NCI-H2227 treated with DMSO at 0.1 percent for 48 hours (cell line): ENCODE measurements at places on chromosomes 1 and 21.

DNA sequence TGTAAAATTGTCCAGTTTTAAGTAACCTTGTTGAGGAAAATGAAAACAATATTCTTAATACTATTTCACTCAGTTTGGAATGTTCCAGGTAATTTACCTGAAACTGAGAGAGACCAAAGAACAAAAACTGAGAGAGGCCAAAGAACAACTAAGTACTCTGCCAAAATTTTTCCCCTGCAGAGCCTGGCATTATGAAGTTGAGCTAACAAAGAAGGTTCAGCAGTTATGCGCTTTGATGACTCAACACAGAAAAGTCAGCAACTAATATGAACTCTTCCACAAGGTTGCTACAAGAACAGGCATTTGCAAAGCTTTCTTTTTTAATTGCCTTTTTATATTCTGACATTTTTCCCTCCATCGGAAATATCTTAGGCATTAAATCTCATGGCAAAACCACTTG lies 270.9 kb downstream of the CHRM3 start:
- DNase-seq = no peak

GRCh38 chr21:18840239-18840638 lies 436.7 kb upstream of the TMPRSS15 start:
- DNase-seq = no peak

GRCh38 chr1:30052178-30052577 lies 671.2 kb downstream of the MATN1 start:
- no peak for DNase-seq

- DNase-seq = no peak
Observed at GRCh38 chr1:19398309-19398760, 86.2 kb downstream of the SLC66A1 start.

DNA sequence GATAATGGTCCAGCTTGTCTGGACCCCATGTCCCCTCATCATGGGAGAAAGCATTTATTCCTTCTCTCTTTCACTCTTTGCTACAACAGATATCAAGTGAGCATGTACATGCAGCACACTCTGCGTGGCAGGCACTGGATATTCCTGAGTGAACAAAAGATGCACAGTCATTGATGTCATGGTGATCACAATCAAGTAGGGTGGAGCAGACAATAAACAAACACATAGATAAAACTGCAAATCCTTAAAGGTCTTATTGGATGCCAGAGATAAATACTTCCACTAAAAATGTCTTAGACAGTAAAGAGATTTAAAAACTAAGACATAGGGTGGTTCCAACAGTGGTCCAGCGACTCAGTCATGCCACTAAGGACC lies 178.0 kb downstream of the ZC3H11B start:
- no peak for DNase-seq

DNA sequence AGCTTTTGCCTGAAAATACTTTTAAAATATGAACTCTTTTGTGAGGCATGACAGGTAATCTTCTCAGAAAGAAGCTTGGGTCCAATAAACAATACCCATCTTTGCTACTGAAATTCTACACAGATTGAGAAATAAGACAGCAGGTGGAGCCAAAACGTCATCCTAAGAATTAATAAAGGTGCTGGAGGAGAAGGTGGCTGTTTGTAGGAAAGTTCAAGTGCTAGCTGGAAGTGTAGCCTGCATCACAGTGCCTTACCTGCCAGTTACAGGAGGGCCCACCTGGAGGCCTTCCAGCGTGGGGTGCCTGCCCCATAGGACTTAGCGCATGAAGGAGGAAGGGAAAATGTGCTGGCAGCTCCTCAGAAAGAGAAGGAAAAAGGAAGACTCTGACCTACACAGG lies 93.7 kb downstream of the TTC3 start:
- peak; percentile 6 for DNase-seq

DNA sequence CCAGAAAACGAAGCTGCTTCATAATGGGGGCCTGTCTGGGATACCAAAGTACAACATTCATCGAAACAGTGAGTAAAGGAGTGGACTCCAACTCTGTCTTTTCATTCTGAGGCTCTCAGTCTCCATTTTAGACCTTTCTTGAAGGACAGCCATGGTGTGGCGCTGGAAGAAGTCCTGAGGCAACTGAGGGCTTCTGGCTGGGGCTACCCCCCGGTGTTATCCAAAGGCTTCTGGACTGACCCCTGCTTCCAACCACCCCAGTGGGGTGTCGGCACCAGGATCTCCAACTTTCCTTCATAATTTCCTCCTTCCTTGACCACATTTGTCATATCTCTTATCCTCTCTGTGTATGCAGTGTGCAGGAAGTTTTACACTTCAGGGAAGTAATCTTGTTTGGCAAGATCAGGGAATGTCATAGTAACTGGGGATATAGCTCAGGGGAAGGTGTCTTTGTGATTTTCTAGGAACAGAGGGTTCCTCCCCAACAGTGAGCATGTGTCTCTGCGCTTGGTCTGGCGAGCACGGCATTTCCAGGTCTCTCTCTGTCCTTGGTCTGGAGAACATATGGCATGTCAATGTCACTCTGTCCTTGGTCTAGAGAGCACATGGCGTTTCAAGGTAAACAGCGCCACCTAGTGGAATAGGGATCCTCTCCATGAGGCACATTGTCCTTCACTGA lies 19.4 kb upstream of the BSDC1 start:
- no peak for DNase-seq

DNA sequence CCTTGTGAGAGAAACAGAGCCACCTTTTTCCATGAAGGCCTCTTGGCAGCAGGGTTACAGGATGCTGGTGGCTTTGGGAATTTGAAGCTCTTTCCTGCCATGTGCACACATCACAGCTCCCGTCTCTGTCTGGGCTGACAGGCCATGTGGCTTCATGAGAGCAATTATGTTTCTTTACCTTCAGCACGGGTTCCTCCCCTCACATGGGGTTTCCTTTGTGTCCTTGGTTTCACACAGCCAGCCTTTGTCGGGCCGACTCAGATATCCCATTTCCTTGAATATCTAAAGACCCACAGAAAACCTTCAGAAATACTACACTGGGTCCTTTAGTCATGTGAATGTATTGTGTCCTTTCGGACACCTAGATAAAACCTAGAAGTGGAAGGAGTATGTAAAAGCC lies 7.1 kb downstream of the CLIC6 start:
- DNase-seq = no peak

DNA sequence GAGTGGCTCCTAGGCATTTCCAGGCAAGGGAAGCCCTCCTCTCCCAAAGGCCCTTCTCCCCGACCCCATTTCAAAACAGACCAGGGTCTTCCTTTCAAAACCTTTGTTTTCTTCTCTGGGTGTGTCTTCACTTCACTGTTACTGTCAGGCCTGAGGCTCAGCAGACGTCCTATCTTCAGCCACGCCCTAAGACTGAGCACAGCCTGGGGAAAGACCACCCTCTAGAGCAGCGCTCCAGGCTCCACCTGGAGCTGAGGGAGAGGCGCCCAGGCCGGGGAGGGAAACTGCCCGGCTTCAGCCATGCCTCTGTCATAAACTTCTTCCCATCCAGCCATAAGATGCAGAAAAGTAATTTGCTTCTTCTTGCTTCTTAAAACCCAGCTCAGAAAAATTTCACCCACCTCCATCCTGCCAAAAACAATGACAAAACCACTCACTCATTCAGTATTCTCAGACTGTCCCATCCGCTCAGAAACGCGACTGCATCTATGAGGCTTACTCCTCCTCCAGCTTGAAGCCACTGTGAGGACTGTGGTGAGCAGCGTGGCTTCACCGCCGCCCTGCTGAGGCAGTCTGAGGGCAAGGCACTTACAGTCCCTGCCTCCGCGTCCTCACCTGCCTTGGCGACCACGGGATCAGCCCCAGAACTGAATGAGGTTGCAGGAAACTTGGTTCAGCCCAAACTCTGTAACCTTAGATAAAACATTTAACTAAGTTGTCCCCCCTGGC lies 36.1 kb downstream of the VN1R5 start:
- no peak for DNase-seq

GRCh38 chr1:49408346-49408745 lies 615.4 kb downstream of the AGBL4 start:
- no peak for DNase-seq

- no peak for DNase-seq
Observed at GRCh38 chr1:202288177-202288576, 53.6 kb downstream of the UBE2T start.

GRCh38 chr21:27715131-27715530 lies 748.2 kb upstream of the ADAMTS5 start:
- no peak for DNase-seq

GRCh38 chr1:34779962-34780361 lies 1.1 kb upstream of the GJB3 start:
- no peak for DNase-seq

- DNase-seq = no peak
Observed at GRCh38 chr1:114854693-114855320, at the start of gene SYCP1. Gene SYCP1, plus strand, starts transcription at chr1:114854863. Its CDS starts 602 bp downstream, at chr1:114855465.

DNA sequence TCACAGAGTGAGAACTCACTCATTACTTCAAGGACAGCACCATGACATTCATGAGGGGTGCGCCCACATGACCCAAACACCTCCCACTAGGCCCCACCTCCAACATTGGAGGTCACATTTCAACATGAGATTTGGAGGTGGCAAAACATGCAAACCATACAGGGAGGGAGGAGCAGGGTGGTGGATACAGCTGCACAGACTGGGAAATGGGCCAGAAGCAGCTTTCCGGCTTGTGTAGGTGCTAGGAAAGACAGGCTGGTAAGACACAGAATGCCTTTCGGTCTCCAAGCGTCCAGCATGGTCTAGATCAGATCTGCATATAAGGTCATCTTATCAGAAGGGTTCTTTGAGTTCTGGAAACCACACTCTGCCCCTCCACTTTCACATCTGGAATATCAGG lies 35.1 kb upstream of the TINAGL1 start:
- DNase-seq = no peak

GRCh38 chr1:53847980-53848379 lies 9.9 kb upstream of the NDC1 start:
- no peak for DNase-seq

GRCh38 chr1:150957666-150958065 lies 17.0 kb downstream of the CERS2 start:
- no peak for DNase-seq

- no peak for DNase-seq
Observed at GRCh38 chr1:152348447-152348846, 11.4 kb downstream of the FLG2 start.

- no peak for DNase-seq
Observed at GRCh38 chr1:8473891-8474300, 156.0 kb downstream of the SLC45A1 start.

DNA sequence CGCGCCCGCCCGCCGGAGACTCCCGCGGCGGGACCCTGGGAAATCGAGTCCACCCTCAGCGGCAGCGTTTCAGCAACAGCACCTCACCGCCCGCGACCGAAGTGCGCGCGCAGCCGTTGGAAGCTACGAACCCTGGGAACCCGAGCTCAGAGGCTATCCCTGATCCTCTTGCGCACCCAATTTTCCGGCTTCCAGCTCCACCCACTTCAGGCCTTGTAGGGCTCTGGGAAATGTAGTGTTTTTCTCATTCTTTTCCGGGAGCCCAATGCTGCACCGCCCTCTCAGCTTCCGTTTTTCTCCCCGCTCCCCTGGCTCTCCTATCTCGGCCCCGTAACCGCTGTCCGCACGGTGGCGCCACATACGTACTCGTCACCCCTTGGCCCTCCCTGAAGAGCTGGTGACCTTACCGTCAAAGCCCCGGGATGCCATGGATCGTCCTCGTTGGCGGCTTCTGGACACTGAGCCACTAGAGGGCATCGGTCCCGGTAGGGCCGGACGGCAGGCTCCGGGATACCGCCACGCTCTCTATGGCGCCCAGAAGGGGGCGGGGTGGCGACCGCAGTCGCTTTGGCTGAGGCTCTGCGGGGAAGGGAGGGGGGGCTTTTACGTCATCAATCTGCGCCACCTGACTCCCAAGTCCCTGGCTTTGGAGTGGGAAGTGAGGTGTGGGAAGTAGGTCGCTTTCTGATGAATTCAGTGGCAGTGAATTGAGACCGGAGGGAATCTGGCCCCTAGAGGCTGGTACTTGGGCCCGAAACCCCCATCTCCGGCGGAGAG lies at the start of the genes ODR4 and TPR:
ODR4 (plus strand) TSS at position 687 of the 777 bp plus-strand sequence. CDS start 3,948 bp downstream, outside the sequence.
TPR (minus strand) TSS at position 102 of the 777 bp plus-strand sequence. CDS start 225 bp downstream, outside the sequence.
- peak; percentile 99 for DNase-seq

DNA sequence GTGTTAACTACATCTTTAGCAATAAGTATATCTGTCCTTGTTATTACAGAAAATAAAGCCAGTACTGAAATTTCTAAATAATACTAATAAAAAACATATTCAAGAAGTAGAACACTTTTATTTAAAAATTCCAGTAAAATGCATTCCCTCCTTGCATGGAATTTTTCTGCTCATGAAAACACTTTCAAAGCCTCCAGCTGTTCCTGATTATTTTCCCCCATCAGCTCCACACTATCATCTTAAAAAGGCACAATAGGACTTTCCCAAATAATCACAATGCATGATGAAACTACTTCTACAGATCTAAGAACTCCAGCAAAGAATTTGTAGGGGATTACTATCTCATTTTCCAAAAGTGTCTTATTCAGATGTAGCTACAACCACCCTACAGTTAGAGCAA lies 162.6 kb upstream of the USP25 start:
- no peak for DNase-seq

DNA sequence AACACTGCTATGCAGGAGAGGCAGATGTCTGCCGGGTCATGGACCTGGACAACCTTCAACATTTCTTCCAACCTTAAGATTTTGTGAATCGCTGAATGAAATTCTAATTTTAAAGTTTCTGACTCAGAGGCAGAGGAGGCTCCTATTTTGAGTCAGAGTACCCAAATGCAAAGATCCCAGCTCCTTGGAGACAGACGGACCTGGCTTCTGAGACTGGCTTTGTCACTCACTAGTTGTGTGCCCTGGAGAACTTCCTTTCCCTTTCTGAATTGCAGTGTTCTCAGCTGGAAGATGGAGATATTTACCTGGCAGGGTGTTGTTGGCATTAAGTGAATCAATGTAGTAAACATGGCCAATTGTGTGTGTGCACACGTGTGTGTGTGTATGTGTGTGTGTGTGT lies 51.9 kb downstream of the IER5 start:
- DNase-seq = no peak

DNA sequence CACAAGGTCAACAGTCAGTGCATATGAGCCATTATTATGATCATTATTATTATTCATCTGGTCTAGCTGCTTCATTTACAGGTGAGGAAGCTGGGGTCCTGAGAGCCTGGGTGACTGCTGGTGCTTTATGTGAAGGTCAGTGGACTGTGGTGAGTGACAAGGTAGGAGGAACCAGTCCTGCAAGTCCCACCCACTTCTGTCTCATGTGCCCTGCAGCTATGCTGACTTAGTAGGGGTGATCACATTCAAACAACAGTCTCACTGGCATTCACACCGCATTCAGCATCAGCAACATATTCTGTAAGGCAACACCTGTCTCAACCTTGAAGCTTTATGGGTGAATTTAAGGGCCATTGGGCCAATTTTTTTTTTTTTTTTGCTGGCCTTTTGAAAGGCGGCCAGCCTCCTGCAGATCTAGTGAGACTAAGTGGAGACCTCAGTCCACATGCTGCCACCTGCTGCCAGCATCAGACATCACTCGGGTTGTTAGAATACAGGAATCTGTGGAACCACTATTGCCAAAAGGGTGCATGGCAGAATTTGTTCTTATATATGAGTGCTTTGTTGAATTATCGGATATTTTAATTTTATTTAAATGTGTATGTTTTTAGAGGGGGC lies 59.9 kb upstream of the CACNA1E start:
- peak; percentile 38 for DNase-seq

- DNase-seq = no peak
Observed at GRCh38 chr1:86450847-86451246, 17.9 kb upstream of the CLCA1 start.

GRCh38 chr1:89627596-89627962 lies 5.3 kb upstream of the LRRC8C start:
- no peak for DNase-seq
